ENCODE measurements at places on chromosomes 7 and 10.
A peak's percentile ranks its signal among the peaks of the same experiment; 100 is the strongest.

DNA sequence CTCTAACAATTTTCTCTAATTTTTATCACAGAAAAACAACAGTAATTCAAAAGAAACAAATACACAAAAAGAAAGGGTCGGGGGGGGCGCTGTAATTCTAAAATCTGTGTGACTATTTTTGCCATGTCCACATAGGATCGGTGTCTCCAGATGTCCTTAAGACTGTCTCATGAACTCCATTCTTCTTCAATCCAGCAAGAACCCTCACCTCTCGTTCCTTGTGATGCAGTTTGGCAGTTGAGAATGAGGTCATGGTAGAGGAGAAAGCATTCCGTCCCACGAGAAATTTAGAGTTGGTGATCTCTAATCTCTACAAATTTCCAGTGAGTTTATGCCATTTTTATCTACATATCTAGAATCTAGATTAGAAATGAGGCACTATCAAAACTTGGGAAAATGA lies 394.7 kb downstream of the TFEC start:
- DNase-seq = no peak
- no peak overlapping the region for H3K4me3 ChIP-seq
- H3K4me1 ChIP-seq = no peaks in the 10 kb centered on the region
- no peak overlapping the region for H3K27ac ChIP-seq

GRCh38 chr10:77479586-77479985 lies 158.0 kb downstream of the KCNMA1 start:
- H3K27me3 ChIP-seq = peaks cover 24% of the 10 kb centered on the region
- H3K4me1 ChIP-seq = no peaks in the 10 kb centered on the region
- DNase-seq = no peak
- H3K27ac ChIP-seq = no peak overlapping the region

DNA sequence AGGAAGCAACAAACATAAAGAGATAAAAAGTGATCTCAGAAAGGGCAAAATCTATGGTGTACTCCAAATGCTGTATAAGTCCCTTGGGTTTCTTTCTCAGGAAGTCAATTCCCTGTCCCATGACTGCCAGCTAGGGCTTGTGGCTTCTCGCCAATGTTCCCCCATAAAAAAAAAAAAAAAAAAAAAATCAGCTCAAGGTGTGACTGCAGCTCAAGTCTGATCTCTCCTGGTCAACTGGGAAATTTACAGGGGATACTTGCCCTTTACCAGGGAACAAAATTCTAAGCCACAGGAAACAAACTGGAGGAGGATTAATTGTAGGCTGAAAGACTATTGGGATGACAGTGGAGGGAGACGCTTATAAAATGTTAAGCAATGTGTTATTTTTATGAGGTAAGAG lies 76.0 kb downstream of the PCGF5 start:
- no peak overlapping the region for H3K27ac ChIP-seq
- H3K27me3 ChIP-seq = peaks cover 13% of the 10 kb centered on the region
- no peak overlapping the region for H3K4me3 ChIP-seq
- peaks cover 9% of the 10 kb centered on the region for H3K4me1 ChIP-seq
- DNase-seq = no peak

GRCh38 chr10:90227217-90227656 lies 525.8 kb downstream of the KIF20B start:
- no peak for DNase-seq
- no peaks in the 10 kb centered on the region for H3K27me3 ChIP-seq
- H3K36me3 ChIP-seq = no peaks in the 10 kb centered on the region

- DNase-seq = no peak
- H3K4me3 ChIP-seq = no peak overlapping the region
- no peaks in the 10 kb centered on the region for H3K4me1 ChIP-seq
- H3K36me3 ChIP-seq = no peaks in the 10 kb centered on the region
- peaks cover 10% of the 10 kb centered on the region for H3K27me3 ChIP-seq
These were observed 140.9 kb upstream of the NRBF2 start for GRCh38 chr10:62992145-62992721.

GRCh38 chr7:133601617-133602016 lies 348.7 kb downstream of the EXOC4 start:
- peaks cover 2% of the 10 kb centered on the region for H3K36me3 ChIP-seq
- no peak for DNase-seq
- peaks cover 17% of the 10 kb centered on the region for H3K4me1 ChIP-seq
- H3K27ac ChIP-seq = no peak overlapping the region
- H3K4me3 ChIP-seq = no peak overlapping the region

- no peak overlapping the region for H3K27ac ChIP-seq
- H3K4me1 ChIP-seq = no peaks in the 10 kb centered on the region
- H3K36me3 ChIP-seq = no peaks in the 10 kb centered on the region
- DNase-seq = no peak
- no peak overlapping the region for H3K4me3 ChIP-seq
These were observed 69.6 kb upstream of the MKX start for GRCh38 chr10:27815261-27815660.

DNA sequence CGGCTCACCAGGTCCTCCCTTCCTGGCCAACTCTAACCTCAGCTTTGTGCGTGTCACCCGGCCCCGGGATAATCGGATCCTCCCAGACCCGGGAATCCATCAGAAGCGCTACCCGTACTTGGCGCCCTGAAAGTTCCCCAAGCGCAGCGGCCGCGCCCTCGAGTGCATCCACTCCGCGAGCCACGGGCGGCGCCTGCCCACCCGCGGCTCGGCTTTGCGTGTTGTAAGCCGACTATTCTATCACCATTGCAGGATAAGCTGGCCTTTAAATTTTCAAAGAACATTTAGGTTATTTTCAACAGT lies 35.7 kb upstream of the EBLN1 start:
- peak overlapping the region; percentile 99 for H3K27ac ChIP-seq
- peaks cover 20% of the 10 kb centered on the region for H3K36me3 ChIP-seq
- H3K27me3 ChIP-seq = no peaks in the 10 kb centered on the region
- H3K4me3 ChIP-seq = peak overlapping the region; percentile 90
- DNase-seq = peak; percentile 18

DNA sequence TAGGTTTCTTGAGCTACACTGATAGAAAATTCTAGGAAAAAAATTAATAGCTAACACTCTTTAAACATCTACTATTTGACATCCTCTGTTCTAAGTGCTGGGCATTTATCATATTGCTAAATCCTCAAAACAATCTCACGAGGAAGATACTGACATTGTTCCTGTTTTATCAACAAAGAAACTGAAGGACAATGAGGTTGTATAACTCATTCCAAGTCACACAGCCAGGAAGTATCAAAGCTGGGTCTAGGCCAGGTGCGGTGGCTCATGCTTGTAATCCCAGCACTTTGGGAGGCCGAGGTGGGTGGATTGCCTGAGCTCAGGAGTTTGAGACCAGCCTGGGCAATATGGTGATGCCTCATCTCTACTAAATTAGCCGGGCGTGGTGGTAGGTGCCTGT lies 51.6 kb upstream of the IL6 start:
- peaks cover 32% of the 10 kb centered on the region for H3K4me1 ChIP-seq
- H3K36me3 ChIP-seq = peaks cover 2% of the 10 kb centered on the region
- DNase-seq = no peak
- no peak overlapping the region for H3K4me3 ChIP-seq

DNA sequence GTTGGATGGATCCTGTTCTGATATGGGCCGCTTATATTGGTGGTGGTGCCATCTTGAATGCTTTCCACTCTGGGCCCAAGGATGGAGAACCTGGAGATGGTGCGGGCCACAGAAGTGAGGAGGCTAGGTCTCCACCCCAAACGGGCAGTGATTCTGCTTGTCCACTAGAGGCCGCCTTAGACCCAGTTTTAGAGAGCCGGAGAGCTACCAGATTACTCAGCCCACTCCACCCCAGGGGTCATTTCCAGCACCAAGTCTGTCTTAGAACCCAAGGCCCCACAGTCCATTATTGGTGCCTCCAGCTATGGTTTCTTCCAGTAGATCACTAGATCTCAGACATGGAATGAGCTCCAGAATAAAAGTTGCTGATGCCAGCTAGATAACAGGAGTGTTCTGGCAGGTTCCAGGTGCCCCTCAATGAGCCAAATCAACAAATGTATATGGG lies 11.8 kb upstream of the CAMK2G start:
- H3K27ac ChIP-seq = no peak overlapping the region
- no peak overlapping the region for H3K4me3 ChIP-seq
- no peaks in the 10 kb centered on the region for H3K27me3 ChIP-seq
- peak; percentile 45 for DNase-seq
- peaks cover 11% of the 10 kb centered on the region for H3K4me1 ChIP-seq
- H3K36me3 ChIP-seq = no peaks in the 10 kb centered on the region

DNA sequence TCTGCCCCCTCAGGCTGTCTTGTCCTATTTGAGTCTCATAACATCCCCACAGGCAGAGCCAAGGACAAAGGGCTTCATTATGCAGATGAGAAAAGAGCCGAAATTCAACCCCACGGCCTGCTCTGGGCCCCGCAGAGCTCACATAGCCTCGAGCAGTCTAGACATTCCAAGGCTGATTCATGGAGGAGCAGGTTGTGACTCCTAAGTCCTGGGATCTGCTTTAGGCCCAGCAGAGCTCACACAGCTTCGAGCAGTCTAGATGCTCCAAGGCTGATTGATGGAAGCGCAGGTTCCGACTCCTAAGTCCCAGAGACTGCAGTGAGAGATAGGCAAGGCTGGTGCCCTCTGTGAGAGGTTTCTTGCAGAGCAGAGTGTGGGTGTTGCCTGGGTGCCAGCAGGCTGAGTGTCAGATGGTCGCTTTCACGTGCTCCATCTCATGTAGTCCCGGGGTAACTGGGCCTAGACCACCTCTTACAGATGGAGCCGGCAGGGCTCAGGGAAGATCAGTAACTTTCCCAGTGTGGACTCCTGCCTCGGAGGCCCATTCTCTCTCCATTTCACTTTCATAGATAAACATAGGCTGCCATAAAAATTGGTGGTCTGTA lies 436.1 kb upstream of the FOXK1 start:
- H3K4me1 ChIP-seq = no peaks in the 10 kb centered on the region
- H3K36me3 ChIP-seq = no peaks in the 10 kb centered on the region
- no peak for DNase-seq
- H3K27ac ChIP-seq = no peak overlapping the region

- no peak overlapping the region for H3K4me3 ChIP-seq
- no peaks in the 10 kb centered on the region for H3K36me3 ChIP-seq
- no peaks in the 10 kb centered on the region for H3K4me1 ChIP-seq
- peaks cover 30% of the 10 kb centered on the region for H3K27me3 ChIP-seq
- no peak overlapping the region for H3K27ac ChIP-seq
These were observed 129.2 kb upstream of the SEC61G start for GRCh38 chr7:54888067-54888733.

- DNase-seq = no peak
- no peaks in the 10 kb centered on the region for H3K4me1 ChIP-seq
- no peaks in the 10 kb centered on the region for H3K36me3 ChIP-seq
- H3K27me3 ChIP-seq = peaks cover 24% of the 10 kb centered on the region
- no peak overlapping the region for H3K27ac ChIP-seq
These were observed 17.8 kb upstream of the CLDN4 start for GRCh38 chr7:73812996-73813395.

DNA sequence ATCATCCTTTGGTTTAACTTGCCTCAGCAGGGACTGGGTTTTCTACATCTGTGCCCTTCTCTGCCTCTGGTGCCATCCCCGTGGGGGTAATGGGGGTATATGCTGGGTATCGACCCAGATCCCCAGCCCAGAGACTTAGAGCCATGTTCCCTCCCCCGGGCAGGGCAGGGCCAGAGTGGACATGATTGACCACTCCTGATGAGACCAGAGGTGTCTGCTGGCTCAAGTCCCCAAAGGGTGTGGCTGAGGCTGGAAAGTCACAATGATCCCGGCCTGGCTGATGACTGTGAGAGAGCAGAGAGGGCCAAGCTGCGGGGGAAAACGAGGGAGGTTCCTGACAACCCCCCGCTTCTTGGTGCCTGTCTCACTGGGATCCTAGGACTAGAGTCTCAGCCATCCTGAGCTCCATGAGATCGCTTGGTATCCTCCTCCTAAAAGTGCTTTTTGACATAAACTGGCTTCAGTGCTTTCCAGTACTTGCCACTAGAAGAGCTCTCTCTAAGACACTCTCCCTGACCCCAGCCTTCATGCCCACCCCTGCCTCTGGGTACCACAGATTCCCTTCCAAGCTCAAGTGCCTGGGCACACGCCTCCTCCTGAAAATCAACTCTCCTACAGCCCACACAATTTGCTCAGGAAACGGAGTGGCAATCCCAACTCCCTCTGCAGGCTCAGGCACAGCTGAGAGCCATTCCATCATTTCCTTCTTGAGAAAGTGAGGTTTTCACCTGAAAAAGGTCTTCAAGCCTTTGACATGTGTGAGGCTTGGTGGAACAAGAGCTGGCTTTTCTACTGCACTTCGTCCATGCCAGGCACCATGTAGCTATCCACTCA lies 33.9 kb downstream of the DRGX start:
- no peak overlapping the region for H3K4me3 ChIP-seq
- peaks cover 27% of the 10 kb centered on the region for H3K27me3 ChIP-seq
- no peaks in the 10 kb centered on the region for H3K4me1 ChIP-seq

DNA sequence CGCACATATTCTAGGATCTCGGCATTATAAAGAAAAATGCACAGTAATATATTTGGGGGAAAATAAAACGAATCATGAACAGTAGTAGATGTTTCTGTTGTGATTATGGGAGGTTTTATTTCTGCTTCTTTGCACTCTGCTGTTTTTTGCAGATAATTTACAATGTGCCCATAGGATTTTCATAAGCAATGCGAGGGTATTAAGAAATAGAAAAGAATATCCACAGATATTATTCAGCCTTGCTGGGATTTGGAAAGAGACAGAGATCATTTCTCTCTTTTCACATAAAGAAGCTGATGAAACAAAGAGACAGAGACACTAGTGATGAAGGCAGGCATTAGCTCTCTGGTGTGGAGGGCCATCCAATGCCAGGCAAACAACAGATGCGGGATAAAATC lies 158.6 kb downstream of the KCNMA1 start:
- H3K27ac ChIP-seq = no peak overlapping the region
- H3K27me3 ChIP-seq = peaks cover 24% of the 10 kb centered on the region
- H3K4me1 ChIP-seq = no peaks in the 10 kb centered on the region
- no peaks in the 10 kb centered on the region for H3K36me3 ChIP-seq

- no peak overlapping the region for H3K27ac ChIP-seq
- DNase-seq = peak; percentile 56
- H3K27me3 ChIP-seq = no peaks in the 10 kb centered on the region
- no peak overlapping the region for H3K4me3 ChIP-seq
These were observed 68.1 kb upstream of the CDK6 start for GRCh38 chr7:92904244-92905131.

GRCh38 chr10:99435986-99436638 lies 5.7 kb upstream of the GOT1 start:
- no peak for DNase-seq
- H3K4me1 ChIP-seq = peaks cover 12% of the 10 kb centered on the region
- no peaks in the 10 kb centered on the region for H3K27me3 ChIP-seq

GRCh38 chr10:109933984-109934565 lies 10.8 kb upstream of the XPNPEP1 start:
- H3K27me3 ChIP-seq = no peaks in the 10 kb centered on the region
- peaks cover 63% of the 10 kb centered on the region for H3K4me1 ChIP-seq
- peak; percentile 21 for DNase-seq
- peak overlapping the region; percentile 88 for H3K27ac ChIP-seq

- peaks cover 15% of the 10 kb centered on the region for H3K4me1 ChIP-seq
- H3K36me3 ChIP-seq = peaks cover 4% of the 10 kb centered on the region
- no peaks in the 10 kb centered on the region for H3K27me3 ChIP-seq
- no peak overlapping the region for H3K27ac ChIP-seq
These were observed 47.1 kb downstream of the RSU1 start for GRCh38 chr10:16770141-16770540.

GRCh38 chr7:150996376-150997074 lies 5.7 kb downstream of the NOS3 start:
- H3K36me3 ChIP-seq = peaks cover 7% of the 10 kb centered on the region
- peaks cover 9% of the 10 kb centered on the region for H3K27me3 ChIP-seq
- no peak overlapping the region for H3K27ac ChIP-seq
- no peak overlapping the region for H3K4me3 ChIP-seq
- H3K4me1 ChIP-seq = peaks cover 23% of the 10 kb centered on the region

- peaks cover 87% of the 10 kb centered on the region for H3K4me1 ChIP-seq
- H3K4me3 ChIP-seq = peak overlapping the region; percentile 40
- DNase-seq = no peak
- H3K36me3 ChIP-seq = peaks cover 12% of the 10 kb centered on the region
- H3K27me3 ChIP-seq = no peaks in the 10 kb centered on the region
- H3K27ac ChIP-seq = peak overlapping the region; percentile 94
These were observed 35.7 kb upstream of the SH2D4B start for GRCh38 chr10:80501913-80502521.

Data from central memory CD8-positive, alpha-beta T cell (primary cell).